ENCODE measurements at places on chromosomes 16 and 17.
A peak's percentile ranks its signal among the peaks of the same experiment; 100 is the strongest.

- H3K4me1 ChIP-seq, result no peaks in the 10 kb centered on the region
- H3K4me3 ChIP-seq, result no peak overlapping the region
- H3K27ac ChIP-seq, result no peak overlapping the region
- peaks cover 3% of the 10 kb centered on the region for H3K27me3 ChIP-seq
- no peaks in the 10 kb centered on the region for H3K36me3 ChIP-seq
- DNase-seq, result no peak
Measured at GRCh38 chr17:34726536-34727384, 147.4 kb downstream of the TMEM132E start.

DNA sequence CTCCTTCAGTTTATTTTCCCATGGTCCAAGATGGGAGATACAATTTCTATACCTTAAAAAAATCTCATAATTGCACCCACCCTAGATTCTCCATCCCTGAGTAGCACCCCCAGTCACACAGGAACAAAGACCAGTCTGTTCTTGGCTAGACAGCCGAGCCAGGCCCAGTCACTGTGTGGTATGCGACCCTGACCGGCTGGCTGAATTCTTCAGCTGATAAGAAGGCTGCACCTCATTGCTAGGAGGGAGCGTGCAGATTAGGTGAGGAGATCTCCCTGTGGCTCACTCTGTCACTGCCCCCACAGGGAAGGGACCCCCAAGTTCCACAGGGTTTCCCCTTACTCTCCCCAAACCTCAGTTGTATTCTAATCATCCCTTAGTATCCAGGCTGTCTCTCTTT is 138.7 kb downstream of the SALL1 start:
- H3K4me3 ChIP-seq, result no peak overlapping the region
- no peaks in the 10 kb centered on the region for H3K4me1 ChIP-seq
- H3K27ac ChIP-seq, result no peak overlapping the region
- no peak for DNase-seq

DNA sequence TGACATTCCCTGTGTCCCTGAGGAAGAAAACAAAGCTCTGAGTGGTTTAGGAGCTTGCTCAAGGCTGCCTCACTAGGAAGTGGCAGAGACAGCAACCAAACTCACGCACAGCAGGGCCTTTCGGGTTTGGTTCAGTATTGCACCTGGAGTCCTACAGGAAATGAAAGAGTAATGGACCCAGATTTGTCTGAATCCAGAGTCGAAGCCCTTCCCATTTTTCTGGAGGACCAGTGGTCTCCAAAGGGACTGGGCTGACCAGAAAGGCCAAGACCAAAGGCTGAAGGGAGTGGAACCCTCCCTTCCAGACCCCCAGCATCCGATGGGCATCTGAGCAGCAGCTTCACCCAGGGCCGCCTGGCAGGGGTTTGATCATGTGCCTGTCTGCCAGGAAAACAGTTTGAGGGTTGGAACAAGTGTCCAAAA is 85.5 kb upstream of the RPL38 start:
- H3K27ac ChIP-seq, result no peak overlapping the region
- H3K36me3 ChIP-seq, result no peaks in the 10 kb centered on the region
- no peak overlapping the region for H3K4me3 ChIP-seq
- no peaks in the 10 kb centered on the region for H3K27me3 ChIP-seq

DNA sequence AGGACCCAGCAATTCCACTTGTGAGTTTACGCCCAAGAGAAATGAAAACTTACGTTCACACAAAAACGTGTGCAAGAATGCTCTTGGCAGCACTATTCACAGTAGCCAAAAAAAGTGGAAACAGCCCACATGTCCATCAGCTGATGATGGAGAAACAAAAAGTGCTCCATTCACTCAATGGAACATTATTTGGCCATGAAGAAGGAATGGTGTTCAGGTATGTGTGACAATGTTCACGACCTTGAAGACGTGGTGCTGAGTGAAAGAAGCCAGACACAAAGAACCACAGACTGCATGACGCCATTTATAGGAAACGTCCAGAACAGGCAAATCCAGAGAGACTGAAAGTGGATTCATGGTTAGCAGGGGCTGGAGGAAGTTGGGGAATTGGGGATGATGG is 84.9 kb downstream of the ZDHHC7 start:
- no peaks in the 10 kb centered on the region for H3K27me3 ChIP-seq
- DNase-seq, result no peak
- no peaks in the 10 kb centered on the region for H3K36me3 ChIP-seq

DNA sequence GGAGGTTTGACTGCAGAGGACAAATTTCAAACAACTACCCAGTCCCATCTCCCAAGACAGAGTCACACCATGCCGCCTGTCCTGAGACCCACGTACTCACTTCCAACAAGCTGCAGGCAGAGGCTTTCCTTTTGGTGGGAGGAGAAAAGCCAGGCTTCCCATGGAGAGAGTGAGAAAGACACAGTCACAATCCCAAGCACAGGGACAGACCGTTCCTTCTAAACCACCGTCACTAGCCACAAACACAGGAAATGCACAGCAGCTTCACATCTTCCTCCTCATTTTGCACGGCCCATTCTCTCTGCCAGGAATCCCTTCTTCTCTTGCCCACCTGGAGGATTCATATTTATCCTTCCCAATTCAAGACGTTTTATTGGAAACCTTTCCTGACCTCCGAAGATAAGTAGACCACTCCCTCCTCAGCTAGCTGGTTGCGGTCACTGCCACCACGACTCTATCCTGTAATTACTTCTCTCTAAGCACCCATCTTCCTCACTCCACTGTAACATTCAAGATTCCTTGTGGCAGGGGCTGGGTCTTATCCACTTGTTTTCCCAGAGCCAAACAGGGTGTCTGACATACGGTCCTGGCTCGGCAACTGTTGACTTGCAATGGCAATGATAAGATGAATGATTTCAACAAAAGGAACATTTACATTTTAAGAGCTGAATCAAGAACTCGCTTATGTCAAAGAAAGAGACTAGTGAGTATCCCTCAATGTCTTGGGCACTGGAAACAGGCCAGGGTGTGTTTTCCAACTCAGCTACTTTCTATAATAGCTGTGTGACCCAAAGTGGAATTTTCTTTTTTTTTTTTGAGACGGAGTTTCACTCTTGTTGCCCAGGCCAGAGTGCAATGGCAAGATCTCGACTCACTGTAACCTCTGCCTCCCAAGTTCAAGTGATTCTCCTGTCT is 87.6 kb downstream of the XYLT1 start:
- no peak for DNase-seq
- H3K4me1 ChIP-seq, result peaks cover 45% of the 10 kb centered on the region
- H3K27ac ChIP-seq, result peak overlapping the region; percentile 76
- H3K36me3 ChIP-seq, result peaks cover under 1% of the 10 kb centered on the region
- peak overlapping the region; percentile 47 for H3K4me3 ChIP-seq
- no peaks in the 10 kb centered on the region for H3K27me3 ChIP-seq

- no peaks in the 10 kb centered on the region for H3K27me3 ChIP-seq
- no peak for DNase-seq
- H3K36me3 ChIP-seq, result peaks cover 8% of the 10 kb centered on the region
Measured at GRCh38 chr17:14337596-14338079, 36.8 kb downstream of the HS3ST3B1 start.

DNA sequence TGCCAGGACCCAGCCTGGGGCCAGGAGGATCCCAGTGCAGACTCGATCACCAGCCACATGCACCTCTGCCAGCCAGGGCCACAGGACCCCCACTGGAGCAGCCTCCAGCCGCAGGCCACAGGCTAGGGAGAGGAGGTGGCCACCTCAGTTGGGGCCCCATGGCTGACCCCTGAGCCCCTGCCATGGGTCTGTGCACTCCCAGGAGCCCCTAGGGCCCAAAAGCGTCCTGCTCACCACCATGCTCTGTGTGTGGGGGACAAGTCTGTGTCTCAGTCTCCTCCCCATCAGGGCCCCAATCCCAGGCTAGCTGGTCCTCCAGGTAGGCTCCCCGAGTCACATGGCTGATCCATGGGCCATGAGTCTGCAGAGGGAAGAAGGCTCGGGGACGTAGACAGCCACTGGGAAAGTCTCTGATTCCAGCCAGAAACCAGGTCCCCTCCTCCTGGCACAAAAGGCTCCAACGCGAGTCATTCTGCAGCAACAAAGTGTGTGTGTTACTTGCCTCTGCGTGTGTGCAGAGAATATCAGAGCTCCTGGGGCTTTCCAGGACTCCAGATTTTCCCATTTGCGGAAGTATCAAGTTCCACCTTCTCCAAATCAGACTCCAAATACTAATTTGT is 6.1 kb upstream of the PRSS8 start:
- H3K36me3 ChIP-seq, result no peaks in the 10 kb centered on the region
- peak overlapping the region; percentile 70 for H3K4me3 ChIP-seq
- H3K4me1 ChIP-seq, result peaks cover 7% of the 10 kb centered on the region

DNA sequence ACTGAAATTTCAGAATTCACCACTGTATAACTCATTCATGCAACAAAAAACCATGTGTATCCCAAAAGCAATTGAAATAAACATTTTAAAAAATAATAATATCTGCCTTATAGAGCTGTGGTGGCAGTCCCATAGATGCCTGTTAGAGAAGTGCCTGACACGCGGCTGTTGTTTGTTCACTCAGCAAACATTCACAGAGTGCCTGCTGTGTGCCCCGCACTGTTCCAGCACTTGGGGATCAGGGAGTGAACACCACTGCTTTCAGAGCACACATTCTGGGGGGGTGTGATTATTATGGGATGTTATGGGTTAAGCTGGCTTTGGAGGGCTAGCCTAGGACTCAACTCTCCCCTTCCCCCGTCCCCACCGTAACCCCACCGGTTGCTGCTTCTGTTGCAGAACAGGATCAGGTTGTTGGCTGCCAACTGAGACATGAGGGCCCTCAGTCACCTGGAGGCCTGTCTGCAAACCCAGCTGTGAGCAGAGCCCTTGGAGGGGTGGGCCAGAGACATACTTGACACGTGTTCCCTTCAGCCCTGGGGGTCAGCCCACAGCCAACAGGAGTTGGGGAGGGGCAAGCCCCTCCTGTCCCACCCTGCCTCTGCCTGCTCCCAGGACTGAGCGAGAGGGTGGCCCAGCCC is 103.3 kb upstream of the CIBAR2 start:
- no peak overlapping the region for H3K4me3 ChIP-seq
- H3K27me3 ChIP-seq, result no peaks in the 10 kb centered on the region
- H3K27ac ChIP-seq, result no peak overlapping the region
- DNase-seq, result no peak
- no peaks in the 10 kb centered on the region for H3K4me1 ChIP-seq

DNA sequence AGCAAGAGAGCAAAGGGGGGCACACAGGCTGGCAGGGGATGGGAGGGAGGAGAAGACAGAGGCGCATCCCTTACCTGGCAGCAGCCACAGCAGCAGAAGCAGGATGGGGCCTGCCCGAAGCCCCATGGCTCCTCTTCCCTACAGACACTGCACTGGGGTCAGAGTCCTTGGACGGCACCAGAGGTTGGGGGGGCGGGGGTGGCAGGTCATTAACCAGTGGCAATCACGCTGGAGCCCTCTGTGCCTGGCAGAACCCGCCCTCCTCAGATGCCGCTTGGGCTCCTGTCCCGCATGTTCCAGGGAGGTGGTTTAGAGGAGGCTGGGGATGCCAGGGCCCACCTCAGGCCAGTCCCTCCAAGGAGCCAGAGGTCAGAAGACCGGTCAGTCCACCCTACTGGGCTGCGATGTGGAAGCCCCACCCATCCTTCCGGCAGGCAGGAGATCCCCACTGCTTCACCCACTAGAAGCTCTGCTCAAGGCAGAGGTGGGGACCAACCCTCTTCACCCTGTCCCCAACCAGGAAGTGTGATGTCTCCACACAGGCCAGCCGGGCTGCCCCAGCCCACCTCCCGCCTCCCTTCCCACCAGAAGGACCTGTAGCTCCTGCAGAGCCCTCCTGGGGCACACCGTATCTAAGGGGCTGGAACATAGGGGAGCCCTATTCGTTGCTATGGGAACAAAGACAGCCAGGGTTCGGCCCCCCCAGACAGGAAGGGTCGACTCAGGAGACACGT is 11.7 kb downstream of the ZG16B start:
- H3K27me3 ChIP-seq, result no peaks in the 10 kb centered on the region
- peak overlapping the region; percentile 71 for H3K27ac ChIP-seq
- DNase-seq, result no peak
- H3K4me3 ChIP-seq, result no peak overlapping the region
- H3K36me3 ChIP-seq, result no peaks in the 10 kb centered on the region

DNA sequence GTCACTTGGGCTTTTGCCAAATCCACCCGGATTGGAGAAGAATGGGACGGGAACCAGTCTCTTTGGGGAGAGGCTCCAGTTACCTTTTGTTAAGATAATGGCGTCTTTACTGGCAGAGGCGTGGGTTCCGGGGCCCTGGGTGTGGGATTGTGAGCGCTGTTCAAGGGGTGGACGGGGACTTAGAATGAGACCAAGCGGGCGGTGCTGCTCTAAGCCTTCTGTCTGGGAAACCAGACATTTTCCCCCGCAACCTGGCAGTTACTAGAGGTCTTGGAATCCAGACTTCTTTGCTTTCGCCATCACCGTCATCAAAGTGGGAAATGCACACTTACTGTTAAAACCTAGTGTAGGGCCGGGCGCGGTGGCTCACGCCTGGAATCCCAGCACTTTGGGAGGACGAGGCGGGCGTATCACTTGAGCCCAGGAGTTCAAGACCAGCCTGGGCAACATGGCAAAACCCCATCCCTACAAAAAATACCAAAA is 706 bp downstream of the TEN1 start:
- H3K36me3 ChIP-seq, result peaks cover 17% of the 10 kb centered on the region
- DNase-seq, result no peak
- H3K27me3 ChIP-seq, result no peaks in the 10 kb centered on the region
- peak overlapping the region; percentile 100 for H3K27ac ChIP-seq
- peaks cover 22% of the 10 kb centered on the region for H3K4me1 ChIP-seq

- H3K36me3 ChIP-seq, result no peaks in the 10 kb centered on the region
- H3K4me3 ChIP-seq, result no peak overlapping the region
- no peaks in the 10 kb centered on the region for H3K27me3 ChIP-seq
Measured at GRCh38 chr17:31461227-31461810, 69.8 kb downstream of the RAB11FIP4 start.

DNA sequence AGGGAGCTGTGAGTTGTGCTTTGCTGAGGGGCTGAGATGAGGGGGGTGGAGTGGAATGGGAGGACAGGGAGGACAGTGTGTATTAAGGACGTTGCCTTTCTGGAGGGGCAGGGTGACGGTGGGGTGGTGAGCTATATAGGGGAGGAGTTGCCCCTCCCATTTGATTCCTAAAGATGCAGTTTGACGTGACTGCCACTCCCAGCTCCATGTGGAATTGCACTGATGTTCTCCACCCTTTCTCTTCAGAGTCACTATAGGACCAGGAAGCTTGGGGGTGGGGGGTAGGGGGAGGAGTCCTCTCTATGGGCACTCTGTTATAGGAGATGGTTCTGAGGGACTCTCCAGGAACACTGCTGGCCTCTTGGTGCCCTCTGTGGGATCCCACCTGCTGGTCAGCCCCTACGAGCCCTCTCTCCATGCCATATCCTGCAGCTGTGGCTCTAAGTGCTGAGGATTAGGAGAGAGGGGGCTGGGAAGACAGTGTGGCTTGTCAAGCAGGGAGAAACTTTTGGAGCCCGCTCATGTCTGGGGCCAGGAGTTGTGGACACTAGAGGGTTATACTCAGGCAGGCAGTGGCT is 3.8 kb upstream of the NGFR start:
- peaks cover 3% of the 10 kb centered on the region for H3K4me1 ChIP-seq
- no peak for DNase-seq
- H3K36me3 ChIP-seq, result no peaks in the 10 kb centered on the region
- peaks cover 57% of the 10 kb centered on the region for H3K27me3 ChIP-seq

GRCh38 chr16:87701505-87701921 is 64.3 kb downstream of the KLHDC4 start:
- peaks cover 28% of the 10 kb centered on the region for H3K36me3 ChIP-seq
- H3K4me3 ChIP-seq, result no peak overlapping the region
- H3K27ac ChIP-seq, result no peak overlapping the region
- no peak for DNase-seq
- H3K4me1 ChIP-seq, result peaks cover 28% of the 10 kb centered on the region

- H3K36me3 ChIP-seq, result no peaks in the 10 kb centered on the region
- peaks cover 14% of the 10 kb centered on the region for H3K4me1 ChIP-seq
- H3K27me3 ChIP-seq, result peaks cover 3% of the 10 kb centered on the region
- no peak overlapping the region for H3K4me3 ChIP-seq
- DNase-seq, result no peak
- no peak overlapping the region for H3K27ac ChIP-seq
Measured at GRCh38 chr16:57315416-57315815, 30.9 kb upstream of the PLLP start.

GRCh38 chr17:15255713-15256454 is 9.2 kb downstream of the PMP22 start:
- no peak overlapping the region for H3K27ac ChIP-seq
- peaks cover 16% of the 10 kb centered on the region for H3K4me1 ChIP-seq
- no peak for DNase-seq

All from activated T-helper 2 cell treated with anti-CD3 and anti-CD28 coated beads, Interferon-gamma antibody, Interleukin-2, Interleukin-4, amounts not matched to agents 10 μg/mL and 5 μg/mL and 100 μg/mL, durations not matched to agents 14 hours and 24 hours and 36 hours (primary cell).